ENCODE measurements at places on chromosomes 3 and 15. TPM values are rescaled to one million over a fixed set of nuclear protein-coding genes. Genes with fewer than 3 reads are reported as not detected.

- DNase-seq = no peak
These were observed 142.6 kb upstream of the THBS1 start for GRCh38 chr15:39438260-39438659.

DNA sequence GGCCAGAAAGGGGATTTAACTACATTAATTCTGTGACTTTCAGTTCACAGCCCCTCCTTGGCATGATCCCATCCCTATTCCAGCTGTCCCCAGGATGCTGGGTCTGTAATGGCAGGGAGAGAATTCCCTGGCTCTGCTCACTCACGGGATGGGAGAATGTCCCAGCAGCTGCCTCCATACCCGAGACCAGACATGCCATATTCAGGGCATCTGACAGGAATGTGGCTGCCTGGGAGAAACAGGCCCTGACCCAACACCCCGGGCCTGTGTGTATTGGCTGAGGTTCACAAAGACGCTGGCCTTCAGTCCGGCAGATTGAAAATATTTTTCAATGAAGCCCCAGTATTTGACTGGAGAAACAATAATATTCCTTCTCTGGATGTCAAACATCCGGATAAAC is 83.6 kb upstream of the SMAD3 start:
- no peak for DNase-seq

GRCh38 chr3:69491975-69492374 is 106.1 kb upstream of the FRMD4B start:
- DNase-seq = no peak

Gene DGKG
- total RNA-seq = 1.7 TPM

Gene GASK1A
- total RNA-seq = 11.9 TPM

GRCh38 chr3:44867421-44868111 is 5.9 kb downstream of the TMEM42 start:
- DNase-seq = no peak

Gene IGSF11
- not detected for total RNA-seq

- DNase-seq = no peak
These were observed 15.0 kb downstream of the SCG5 start for GRCh38 chr15:32656496-32656895.

Gene GOLGA6L4
- total RNA-seq = 4.4 TPM

DNA sequence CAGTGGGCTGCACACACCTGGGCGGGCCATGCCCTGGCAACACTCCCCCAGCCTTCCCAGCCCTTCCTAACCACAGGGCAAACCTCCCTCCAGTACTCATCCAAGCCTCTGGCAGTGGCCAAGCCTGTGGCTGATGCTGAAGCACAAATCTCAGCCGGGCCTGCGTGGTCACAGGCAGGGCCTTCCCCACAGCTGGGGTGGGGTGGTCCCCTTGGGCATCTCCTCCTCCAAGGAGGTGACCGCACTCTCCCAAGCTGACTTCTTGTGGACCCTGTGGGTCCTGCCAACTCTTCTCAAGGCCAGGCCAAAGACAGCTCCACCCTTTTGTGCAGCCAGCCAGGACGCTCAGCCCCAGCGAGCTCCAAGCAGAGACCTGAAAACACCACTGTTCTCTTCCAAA is 21.4 kb downstream of the GRAMD2A start:
- peak; percentile 76 for DNase-seq

- DNase-seq = no peak
These were observed 66.6 kb downstream of the TM4SF4 start for GRCh38 chr3:149541091-149541491.
